CD4-positive, alpha-beta T cell treated with Interleukin-4 for 4 hours (primary cell): ENCODE measurements at places on chromosomes 2 and 18.

GRCh38 chr2:239548451-239548871, 147.6 kb upstream of the HDAC4 start:
- peak; percentile 60 for DNase-seq

DNA sequence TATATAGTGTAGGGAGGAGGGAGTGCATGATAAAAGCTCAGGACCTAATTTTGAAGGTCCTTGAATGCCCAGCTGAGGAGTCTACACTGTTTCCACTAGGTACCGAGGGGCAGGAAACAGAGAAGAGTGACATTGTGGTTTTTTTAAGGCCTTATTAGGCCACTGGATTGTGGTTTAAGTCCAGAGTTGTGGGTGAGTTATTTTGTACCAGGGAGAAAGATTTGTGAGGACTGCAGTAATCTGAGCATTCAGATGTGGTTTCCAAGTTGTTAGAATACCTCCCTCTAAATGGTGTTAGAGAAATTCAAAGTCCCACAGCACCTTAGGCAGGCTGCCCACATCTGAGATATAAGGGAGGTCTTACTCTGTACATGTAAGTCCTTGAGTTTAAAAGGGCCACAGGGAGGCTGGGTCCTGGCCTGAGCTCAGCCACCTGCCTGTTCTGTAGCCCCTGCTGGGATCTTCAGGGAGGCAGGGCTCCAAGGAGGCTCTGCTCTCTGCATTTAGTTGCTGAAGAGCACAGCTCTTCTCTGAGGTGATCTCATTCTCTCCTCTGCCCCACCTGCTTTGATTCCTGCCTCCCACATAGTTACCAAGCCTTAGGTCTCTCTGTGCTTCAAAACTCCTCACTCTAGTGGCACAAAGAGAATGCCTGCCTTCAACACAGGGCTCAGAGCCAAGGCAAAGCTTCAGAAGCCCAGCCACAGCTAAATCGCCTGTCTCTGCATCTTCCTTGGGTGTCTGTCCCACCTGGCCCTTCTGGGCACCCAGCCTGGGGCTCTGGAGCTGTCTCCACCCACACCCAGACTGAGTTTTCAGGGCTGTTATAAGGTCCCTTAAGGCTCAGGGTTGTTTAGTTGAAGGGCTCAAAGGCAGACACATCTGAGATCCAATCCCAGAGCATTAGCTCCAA, 88.1 kb downstream of the VSNL1 start:
- no peak for DNase-seq

GRCh38 chr18:53458268-53458667, 766.2 kb downstream of the MBD2 start:
- no peak for DNase-seq

DNA sequence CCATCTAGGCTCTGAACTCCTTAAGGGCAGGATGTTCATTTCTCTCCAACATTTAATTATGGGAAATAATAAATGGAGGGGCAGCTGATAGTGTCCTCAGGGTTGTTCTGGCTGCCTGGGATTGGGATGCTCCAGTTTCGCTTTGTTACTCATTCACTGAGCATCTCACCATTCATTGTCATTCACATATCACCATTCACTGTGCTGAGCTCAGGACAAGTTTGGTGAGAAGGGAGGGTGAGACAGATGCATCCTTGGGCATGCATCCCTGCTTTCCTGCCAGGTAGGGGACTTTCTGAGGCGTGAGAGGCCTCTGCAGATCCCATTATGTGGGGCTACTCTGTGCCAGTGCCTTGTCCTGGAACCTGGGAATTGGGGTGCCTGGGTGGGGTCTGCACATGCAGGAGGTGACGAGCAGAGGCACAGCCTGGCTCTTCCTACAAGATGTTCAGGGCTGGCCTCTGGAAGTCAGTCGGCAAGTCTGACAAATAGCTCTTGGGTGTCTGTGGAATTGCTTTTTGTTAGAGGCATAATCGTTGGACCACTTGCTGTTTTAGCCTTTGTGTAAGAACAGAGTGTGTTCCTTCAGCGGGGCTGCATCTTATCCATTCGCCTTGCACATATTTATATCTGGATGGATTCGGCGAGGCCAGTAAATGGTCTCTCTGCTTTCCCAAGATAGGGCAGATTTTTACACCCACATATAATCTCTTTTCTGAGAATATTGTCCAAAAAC, 323.2 kb upstream of the THSD7B start:
- no peak for DNase-seq
